ENCODE measurements at places on chromosomes 3 and 15.

- no peak for DNase-seq
Measured at GRCh38 chr15:78083687-78084448, 6.4 kb upstream of the TBC1D2B start.

DNA sequence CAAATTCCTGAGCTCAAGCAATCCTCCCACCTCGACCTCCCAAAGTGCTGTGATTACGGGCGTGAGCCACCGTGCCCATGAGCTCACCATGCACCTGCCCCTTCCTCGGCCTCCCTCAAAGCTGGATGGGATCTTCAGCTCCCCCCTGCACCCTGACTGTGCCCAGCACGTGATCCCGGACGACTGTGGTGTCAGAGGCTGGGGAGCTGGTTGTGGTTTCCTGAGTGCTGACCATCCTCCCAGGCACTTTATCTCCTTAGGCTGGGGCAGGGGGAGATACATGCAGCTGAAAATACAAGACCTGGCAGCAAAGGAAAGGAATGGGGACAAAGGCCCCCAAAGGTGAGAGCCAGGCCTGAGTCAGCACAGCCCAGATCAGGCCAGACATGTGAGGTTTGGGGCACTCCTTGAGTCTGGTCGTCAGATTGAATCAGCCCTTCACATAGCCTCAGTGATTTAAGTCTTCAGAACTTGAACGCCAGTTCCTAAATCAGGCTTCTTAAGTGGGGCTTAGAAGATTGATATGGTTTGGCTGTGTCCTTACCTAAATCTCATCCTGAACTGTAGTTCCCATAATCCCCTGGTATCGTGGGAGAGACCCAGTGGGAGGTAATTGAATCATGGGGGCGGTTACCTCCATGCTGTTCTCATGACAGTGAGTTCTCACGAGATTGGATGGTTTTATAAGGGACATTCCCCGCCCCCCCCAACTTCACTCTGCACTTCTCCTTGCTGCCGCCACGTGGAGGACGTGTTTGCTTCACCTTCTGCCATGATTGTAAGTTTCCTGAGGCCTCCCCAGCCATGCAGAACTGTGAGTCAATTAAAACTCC lies 35.8 kb downstream of the PRKCD start:
- DNase-seq: peak; percentile 62

DNA sequence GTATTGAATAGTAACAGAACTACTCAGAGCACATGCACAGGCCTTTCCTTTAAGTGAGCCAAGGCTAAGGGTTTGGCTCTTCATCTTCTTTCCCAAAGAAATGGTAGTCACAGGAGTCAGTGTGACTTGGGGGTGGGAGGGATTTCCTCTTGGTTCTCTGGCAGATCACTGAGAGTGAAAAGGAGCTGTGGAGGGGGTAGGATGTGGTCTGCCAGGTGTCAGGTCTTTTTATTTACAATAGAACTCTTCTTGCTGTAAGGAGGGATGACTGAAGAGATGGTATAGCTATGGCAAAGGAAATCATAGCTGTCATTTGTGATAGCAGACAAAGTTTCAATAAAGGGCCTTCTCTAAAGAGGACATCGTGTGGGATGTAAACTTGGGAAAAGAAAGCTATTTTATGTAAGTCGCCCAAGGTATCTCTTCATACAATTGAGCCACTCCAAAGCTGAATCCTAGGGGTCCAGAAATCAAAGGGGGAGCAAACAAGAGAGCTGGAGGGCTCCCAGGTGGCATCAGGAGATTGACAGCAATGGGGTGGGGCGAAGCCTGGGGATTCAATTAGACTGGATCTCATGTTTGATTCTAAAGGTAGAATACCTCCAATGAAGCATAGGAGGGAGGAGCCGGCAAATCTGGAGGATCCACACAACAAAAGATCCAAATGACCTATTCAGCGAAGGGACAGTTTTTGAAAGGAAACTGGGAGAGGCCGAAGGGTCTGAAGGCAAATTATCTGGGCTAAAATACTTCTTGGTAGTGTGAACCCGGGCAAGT lies 20.0 kb upstream of the CHD2 start:
- no peak for DNase-seq

- no peak for DNase-seq
Measured at GRCh38 chr15:39094116-39094515, 486.8 kb upstream of the THBS1 start.

DNA sequence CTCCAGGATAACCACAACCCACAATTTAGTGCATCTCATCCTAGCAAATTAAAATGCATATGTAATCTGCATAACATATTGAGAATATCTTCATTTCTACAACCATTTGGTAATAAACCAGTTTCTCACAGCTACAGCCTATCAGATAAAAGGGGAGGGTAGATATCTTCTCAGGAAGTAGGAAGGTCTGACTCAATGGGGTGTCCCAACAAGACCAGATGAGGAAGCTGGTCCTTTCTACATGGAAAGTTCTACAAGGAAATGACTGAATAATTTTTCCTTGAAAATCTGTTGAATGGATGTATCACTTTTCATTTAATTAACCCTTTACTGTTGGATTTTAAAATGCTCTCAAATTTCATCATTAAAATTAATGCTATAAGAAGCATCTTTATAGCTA lies 17.4 kb upstream of the TMPRSS7 start:
- no peak for DNase-seq

GRCh38 chr3:110946810-110947209 lies 124.8 kb upstream of the NECTIN3 start:
- no peak for DNase-seq

- no peak for DNase-seq
Measured at GRCh38 chr3:119401069-119401468, 62.3 kb downstream of the TMEM39A start.

DNA sequence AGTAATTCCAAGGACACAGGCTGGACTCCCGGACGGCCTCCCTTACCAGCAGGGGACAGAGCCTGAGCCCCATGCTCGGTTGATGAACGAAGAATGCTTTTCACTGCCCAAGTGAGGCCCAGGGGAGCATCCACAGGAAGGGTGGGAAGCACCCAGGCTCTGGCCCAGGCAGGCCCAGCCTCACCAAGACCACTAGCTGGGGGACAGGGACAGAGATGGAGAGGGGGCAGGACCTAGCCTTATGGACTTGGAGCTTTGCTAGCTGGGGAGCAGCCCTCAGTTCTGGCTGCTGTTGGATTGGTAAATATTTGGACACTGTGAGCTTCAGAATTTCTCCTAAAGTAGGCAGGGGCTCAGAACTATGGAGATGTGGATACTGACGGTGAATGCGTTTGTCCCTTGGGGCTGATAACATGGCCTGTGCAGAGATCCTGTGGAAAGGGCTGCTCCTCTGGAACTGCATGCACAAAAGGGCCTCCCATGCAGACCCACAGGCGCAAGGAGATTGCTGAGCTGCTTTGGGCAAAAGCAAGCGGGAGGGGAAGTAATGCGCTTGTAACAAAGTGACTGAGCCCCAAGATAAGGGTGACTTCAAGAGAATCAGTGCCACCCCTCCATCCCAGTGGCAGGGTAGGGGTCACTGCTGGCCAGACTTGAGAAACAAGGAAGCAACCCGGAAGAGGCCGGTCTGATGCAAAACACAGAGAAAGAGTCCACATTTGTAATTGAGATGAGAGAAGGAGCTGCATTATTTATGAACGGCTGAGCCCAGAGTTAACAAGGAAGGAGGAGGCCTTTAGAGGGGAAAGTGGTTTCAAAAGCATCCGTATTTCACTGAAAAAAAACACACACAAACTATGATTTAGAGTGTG lies 70.1 kb upstream of the MEF2A start:
- no peak for DNase-seq

GRCh38 chr15:36596915-36597314 lies 17.5 kb downstream of the CDIN1 start:
- no peak for DNase-seq

DNA sequence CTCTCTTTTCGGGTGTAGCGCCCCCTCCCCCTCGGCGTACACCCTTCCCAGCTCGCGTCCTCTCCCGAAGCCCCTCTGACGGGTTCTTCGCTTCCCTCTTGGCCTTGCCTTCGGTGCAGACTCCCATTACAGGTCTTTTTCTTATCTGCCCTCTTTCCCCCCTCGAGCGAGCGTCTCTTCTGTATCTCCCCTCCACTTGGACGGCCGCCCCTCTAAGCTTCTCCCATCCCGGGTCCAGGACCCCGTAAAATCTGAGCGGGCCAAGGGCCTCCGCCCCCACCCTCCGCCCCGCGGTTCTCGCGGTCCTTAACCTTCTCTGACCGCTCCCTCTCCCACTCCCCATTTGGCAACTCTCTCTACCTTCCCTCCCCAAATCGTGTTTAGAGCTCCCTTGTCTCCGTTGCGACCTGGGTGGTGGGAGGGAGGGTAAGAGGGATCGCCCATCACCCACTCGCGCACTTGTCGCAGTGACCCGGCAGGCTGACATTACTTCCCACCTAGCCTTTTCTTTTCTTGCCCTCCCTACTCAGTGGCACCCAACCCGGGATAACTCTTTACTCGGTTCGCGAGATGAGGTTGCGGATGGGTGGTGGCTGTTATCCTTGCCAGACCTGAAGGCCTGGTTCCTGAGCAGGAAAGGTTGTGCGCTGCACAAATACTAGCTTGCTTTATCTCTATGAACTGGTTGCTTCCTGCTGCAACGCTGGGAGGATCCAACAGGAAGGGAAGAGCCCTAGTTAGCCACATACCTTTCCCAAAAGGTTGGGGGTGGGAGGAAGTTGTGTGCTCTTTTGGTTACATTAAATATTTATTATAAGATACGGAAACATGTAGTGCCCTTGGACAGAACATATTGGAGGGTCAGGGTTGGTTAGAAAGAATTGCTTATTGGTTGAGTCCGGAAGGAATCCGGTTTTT lies 922 bp downstream of the RAB11A start:
- DNase-seq: peak; percentile 15

GRCh38 chr3:52254608-52255007 lies 9.0 kb downstream of the PPM1M start:
- no peak for DNase-seq

DNA sequence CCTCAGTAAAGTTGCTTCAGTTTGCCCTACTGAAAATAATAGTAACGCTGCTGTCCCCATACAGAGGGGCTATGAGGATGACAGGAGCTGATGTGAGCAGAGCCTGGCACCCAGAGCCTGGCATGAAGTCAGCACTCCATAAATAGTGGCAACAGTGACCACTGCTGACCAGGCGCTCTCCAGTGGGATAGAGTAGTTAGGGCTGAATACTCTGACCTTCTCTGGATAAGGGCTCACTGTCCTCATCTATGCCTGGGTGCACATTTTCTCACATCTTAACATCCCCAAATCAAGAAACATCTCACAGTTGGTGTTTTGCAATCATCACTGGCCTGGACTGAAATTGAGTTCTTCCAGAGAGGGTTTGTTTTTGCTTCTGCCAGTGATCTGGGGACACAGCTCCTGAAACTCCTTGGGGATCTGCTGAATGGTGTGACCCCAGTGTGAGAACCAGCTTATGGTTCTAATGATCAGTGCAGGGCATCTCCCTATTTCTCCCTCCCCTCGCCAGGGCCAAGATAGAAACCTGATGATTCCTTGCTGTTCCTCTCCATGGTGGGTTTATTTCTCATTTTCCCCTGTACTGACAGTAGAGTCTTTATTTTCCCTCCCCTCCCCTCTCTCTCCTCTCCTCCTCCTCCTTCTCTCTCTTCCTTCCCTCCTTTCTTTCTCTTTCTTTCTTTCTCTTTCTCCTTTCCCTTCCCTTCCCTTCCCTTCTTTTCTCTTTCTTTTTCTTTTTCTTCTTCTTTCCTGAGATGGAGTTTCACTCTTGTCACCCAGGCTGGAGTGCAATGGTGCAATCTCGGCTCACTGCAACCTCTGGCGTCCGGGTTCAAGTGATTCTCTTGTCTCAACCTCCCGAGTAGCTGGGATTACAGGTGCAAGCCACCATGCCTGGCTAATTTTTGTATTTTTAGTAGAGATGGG lies 3.5 kb upstream of the PCSK6 start:
- DNase-seq: no peak

DNA sequence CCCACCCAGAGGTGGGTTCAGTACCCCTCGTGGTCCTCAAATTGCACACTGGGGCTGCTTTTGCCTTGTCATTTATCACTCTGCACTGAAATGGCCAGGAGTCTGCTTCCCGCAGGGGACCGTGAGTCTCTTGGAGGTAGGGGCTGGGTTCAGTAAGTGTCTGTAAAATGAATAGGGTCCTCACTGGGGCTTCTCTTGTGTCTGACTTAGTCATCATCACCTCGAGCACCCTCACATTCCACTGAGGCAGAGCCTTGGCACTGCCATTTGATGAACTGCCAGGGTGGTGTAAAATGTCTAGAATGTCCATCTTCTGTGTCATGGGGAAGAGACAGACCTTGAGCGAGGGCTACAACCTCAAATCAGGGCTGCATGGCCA lies 61.0 kb upstream of the RYK start:
- no peak for DNase-seq

- peak; percentile 6 for DNase-seq
Measured at GRCh38 chr3:71874618-71875017, 89.7 kb upstream of the PROK2 start.

DNA sequence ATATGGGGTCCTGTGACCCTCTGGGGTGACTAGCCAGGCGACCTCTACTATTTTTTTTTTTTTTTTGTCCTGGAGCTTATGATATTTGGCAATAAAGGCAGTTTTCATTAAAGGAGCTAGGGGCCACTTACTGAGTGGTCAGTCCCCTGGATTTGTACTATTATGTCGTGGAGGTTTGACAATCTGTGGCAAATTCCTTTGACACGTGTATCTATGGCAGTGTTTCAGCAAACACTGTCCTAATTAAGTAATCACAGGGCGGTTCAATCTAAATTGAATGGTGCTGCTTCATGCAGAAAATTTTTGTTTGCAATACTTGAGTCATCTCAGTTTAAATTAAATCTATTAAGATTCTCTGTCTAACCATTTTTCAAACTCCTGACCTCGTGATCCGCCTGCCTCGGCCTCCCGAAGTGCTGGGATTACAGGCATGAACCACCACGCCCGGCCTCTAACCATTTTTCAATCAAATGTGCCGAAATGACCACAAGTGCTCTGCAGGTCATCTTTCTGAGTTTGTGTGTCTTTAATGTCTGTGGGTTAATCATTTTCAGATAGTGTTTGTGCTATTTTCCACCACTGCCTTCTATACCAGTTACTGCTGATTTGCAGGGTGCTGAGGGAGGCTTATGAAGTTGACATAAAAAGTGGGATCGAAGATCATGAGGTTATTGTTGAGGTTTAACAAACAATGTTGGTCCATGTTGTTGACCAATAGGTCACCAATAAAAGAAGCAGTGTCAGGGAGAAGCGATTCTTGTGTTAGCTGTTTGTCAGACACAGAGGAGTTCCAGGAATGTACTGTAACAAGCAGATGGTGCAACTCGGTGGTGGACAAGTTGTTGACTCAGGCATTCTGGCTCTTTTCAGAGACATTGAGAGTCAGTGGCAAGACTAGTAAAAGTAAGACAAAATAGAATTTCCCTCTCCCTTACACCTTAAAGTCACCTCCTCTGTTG lies 18.6 kb upstream of the SLC2A2 start:
- no peak for DNase-seq
